ENCODE measurements at places on chromosomes 6 and 20. TPM values are rescaled to one million over a fixed set of nuclear protein-coding genes. Genes with fewer than 3 reads are reported as not detected.

DNA sequence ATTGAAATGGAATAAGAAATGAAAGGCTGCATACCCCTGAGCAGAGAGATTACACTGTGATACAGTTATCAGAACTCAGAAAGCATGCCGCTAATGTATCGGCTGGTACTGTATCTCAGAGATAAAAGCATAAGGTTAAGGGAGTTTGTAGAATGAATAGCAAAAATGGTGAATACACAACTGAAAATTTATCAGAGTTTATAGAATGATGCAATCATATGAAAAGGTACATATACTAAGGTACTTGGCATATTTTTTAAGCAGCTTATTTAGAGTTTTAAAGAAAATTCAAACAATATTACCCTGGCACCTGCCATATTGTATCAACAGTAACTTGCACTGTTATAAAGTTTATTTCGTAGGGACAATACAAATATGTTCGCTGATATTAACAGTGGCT, 364.0 kb downstream of the PHF3 start:
- DNase-seq, result no peak

DNA sequence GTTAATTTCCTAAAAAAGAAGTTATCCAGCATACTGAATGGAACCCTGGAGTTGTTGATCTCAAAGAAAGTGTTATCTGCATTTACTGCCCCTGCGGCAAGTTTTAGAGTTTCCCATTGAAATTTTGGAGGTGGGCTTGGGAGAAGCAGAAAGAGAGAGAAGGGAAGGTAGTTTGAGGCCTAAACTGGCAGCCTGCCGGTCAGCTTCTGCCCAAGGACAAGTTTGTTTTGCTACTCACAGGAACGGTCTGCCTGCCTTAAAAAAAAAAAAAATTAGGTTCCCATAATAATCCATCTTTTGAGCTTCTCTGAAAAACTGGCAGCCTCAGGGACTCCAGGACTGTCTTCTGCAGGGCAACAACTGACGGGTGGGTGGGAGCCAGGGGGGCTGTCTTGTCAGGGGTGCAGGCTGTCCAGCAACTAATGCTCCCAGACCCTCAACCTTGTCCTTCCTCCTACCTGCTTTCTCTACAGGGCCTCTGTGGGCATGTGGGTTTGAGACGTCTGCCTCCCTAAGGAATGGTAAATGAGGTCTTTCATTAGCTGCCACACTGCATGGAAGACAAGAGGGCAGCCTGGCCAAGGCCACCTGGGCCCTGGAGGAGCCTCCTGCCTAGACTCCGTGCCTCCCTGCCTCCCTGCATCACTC, 176.1 kb upstream of the KCNG1 start:
- DNase-seq, result no peak

- no peak for DNase-seq
Measured at GRCh38 chr6:33960345-33961313, 156.8 kb upstream of the MLN start.

- no peak for DNase-seq
Measured at GRCh38 chr6:154878871-154879491, 116.1 kb upstream of the TIAM2 start.

DNA sequence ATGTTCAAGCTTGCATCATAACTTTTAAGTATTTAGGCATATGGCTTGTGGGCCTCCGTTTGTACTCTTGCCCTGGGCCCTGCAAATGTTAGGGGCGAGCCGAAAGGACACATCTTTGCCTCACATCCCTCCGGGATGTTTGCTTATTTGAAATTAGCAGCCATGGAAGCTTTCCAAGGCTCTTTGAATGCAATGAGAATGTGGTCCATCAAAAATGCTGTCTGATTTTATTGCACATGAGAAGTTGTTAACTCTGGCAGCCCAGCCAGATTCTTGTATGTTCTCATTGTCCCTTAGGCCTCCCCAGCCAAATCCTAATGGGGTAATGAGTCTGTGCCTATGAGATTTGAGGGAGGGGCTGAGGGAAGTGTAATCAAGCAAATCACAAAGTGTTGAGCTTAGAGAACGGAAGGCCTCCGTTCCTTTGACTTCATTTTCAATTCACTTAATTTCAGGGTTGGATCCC, 261.2 kb upstream of the MARCKS start:
- peak; percentile 40 for DNase-seq

DNA sequence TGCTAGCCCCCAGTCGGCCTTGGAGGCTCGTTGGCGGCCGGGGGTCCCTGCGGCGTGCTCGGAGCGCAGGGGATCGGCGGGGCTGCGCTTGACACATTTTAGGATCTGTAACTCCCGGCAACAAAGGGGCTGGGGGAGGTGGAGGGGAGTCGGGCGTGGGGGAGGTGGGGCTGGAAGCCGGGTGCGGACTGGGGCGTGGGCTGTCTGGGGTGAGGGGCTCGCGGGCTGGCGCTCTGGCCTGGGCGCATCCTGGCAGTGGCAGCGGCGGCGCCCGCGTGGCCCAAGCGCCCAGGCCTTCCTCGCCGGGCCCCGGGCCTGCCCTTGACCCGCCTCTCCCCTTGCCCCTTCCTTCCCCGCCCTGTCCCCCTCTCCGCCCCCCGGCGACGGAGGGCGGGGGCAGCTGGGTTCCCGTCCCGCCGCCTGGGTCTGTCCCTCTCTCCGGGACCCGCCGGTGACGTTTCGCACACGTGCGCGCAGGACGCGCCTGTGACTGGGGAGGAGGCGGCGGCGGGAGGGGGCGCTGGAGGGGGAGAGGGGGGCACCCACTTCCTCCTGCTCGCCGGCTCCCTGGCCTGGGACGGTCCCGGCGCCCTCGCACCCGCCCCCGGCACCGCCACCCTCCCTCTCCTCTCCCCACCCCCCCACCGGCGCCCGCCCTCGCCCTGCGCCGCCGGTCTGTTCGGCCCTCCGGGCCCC, 1.5 kb downstream of the E2F3 start:
- DNase-seq, result peak; percentile 56

DNA sequence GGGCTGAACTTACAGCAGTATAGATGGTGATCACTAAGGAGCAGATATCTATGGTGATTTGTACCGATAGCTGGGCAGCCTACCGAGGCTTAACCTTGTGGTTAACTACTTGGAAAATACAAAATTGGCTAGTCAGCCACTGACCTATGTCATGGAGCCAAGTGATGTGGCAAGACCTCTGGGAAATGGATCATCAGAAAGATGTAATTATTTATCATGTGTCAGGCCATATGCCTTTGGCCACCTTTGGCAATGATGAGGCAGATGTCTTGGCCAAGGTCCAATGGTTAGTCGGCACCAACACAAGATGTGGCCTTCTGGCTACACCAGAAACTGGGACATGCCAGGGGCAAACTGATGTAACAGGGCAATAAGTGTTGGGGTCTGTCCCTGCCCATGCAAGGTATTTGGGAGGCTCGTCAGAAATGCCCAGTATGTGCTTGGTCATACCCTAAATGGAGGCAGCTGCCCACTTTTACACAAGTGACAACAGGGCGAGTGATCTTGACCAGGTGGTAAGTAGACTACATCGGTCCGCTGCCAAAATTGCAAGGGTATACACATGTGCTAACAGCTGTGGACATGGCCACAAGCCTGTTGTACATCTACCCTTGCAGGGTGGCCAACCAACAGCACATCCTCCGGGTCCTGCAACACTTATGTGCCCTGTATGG, 30.1 kb downstream of the HDDC2 start:
- DNase-seq, result no peak

GRCh38 chr6:112204350-112204706, 50.0 kb downstream of the LAMA4 start:
- no peak for DNase-seq

DNA sequence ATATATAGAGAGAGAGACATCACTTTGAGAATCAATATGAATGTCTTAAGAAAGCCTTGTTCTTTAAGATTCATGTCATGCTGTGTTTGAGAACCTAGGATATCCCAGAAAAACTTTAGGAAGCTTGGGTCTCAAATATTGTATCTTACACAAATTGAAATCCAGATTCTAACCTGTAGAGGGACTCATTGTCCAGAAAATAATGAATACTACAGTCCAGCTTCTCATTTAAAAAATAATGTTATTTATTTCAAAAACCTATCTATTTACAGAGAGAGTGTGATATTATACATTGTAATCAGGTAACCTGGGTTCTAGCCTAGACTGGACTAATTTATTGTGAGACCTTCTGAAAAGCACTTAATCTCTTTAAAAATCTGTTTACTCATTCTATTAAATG, 4.2 kb downstream of the RFX6 start:
- no peak for DNase-seq

DNA sequence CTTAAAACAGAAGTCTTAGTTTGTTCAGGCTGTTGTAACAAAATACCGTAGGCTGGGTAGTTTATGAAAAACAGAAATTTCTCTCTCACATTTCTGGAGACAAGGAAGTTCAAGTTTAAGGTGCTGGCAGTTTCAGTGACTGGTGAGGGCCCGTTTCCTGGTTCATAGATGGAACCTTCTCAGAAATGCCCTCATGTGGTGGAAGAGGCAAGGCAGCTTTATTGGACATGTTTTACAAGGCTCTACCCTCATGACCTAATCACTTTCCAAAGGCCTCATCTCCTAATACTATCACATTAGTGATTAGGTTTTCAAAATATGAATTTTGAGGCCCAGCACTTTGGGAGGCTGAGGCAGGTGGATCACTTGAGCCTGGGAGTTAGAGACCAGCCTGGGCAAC, 2.4 kb downstream of the HEBP2 start:
- DNase-seq, result no peak

DNA sequence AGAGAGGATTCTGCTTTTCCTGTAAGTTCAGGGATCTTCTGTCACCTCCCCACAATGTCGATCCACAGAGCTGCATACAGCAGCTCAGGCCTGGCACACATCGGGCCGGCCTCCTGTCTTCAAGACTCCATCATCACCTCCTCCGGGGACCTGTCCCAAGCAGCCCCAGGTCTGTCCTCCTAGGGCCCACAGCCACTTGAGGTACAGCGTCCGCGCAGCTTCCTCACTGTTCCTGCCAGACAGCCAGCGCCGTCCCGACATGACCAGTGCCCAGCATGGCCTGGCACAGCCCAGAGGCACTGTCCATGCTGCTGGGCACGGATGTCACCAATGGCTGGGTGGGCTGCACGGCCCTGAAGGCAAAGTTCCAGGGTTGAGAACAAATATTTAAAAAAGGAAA, 101.6 kb downstream of the DLL1 start:
- DNase-seq, result peak; percentile 1

GRCh38 chr6:113909224-113909856, 52.2 kb downstream of the MARCKS start:
- DNase-seq, result peak; percentile 42

DNA sequence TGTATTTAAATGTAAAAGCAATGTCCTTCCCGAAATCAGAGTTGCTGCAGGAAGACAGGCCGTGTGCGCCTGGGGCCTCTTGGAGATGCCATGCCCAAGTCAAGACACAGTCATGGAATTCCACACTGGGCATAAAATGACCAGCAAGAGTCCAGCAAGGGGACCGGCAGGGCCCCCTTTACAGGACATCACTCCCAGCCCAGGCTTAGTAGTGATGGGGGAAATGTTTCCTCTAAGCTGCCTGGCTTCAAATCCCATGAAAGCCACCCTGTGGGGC, 1.9 kb upstream of the PPP1R3G start:
- no peak for DNase-seq

- no peak for DNase-seq
Measured at GRCh38 chr6:166630462-166630861, 3.4 kb upstream of the RPS6KA2 start.

GRCh38 chr6:102582569-102582968, 1189.1 kb downstream of the GRIK2 start:
- no peak for DNase-seq

DNA sequence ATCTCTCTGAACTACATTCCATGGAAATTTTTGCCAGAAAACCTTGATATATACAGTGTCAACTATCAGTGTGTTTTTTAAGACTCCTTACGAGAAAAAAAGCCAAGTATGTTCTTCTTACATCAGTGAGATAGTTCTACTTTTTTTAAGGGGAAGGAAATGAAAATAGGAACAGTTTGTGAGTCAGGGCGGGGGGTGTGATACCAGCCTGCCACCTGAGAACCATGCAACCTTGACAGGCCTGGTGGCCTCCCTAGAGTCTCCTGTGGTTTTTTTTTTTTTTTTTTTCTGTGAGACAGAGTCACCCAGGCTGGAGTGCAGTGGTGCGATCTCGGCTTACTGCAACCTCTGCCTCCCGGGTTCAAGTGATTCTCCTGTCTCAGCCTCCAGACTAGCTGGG, 96.3 kb upstream of the GCM1 start:
- DNase-seq, result no peak

- no peak for DNase-seq
Measured at GRCh38 chr6:15089569-15090144, 156.2 kb upstream of the JARID2 start.

DNA sequence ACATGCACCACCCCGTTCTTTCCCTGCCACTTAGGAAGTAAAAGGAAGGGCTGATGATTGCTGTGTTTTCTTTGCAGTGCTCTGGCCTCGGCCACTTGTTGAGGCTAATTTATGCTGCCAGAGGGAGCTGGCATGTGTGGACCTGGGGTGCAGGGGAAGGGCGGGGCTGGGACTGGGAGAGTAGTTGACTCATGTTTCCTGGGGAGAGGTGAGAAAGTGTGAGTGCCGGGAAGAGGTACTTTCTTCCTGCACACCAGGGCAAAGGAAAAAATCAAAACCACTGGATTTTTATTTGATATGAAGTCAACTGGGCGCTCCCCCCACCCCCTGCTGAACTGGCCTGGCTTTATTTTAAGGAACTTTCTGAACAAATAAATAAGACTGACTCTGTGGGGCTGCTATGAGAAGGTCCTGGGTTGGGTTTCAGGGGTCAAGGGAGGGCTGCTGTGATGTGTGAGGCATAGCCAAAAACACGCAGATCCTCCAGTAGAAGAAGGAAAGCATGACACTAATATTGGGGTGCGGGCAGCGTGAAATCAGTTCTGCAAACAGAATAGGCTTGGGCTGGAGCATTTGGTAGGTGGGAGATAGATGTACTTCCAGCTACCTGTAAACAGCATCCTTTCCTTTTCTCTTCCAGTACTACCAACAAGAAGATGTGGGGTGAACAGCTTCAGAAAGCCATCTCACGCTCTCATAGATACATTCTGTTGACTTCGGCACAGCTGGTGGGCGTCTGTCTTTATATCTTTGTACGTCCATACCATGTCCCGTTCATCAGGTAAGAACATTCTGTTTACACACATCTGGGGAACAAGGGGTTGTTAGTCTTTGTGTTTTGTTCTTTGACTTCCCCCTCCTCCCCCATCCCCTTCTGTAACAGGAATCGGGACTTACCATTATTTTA, 87.5 kb downstream of the SYNJ2 start:
- no peak for DNase-seq

Gene AGER
- 4.1 TPM for total RNA-seq

Gene CD83
- total RNA-seq, result 2.1 TPM

Gene F13A1
- 117 TPM for total RNA-seq

Gene SAPCD1
- total RNA-seq, result not detected

Gene KHDC1
- 7.4 TPM for total RNA-seq

Gene FAM217A
- not detected for total RNA-seq

Gene GNMT
- total RNA-seq, result not detected

Gene BMP2
- total RNA-seq, result 24.5 TPM

Data from tibial nerve (tissue), 4 donors.